ENCODE measurements at places on chromosomes 4 and X.

DNA sequence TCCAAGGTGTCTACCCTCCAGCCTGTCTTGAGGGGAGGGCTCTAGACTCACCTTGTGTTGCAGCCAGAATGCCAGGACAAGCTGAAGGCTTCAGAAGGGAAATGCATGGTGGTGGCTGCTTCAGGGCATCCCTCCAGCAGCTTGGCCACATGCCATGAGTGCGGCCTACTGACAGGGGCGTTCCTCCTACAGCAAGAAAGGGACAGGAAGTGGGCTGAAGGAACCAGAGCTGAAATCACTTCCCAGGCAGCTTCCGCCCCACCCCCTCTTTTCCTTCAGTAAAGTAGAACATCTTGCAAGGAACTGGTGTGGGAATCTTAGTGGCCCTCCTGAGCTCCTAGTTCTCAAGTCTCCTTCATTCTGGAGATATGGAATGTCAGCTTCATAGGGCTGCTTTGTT, 167.5 kb upstream of the DGKK start:
- DNase-seq, result no peak

- no peak for DNase-seq
These were observed 311.5 kb downstream of the TENM3 start for GRCh38 chr4:182554736-182555135.

GRCh38 chr4:138510053-138510452, 267.9 kb upstream of the SLC7A11 start:
- DNase-seq, result no peak

DNA sequence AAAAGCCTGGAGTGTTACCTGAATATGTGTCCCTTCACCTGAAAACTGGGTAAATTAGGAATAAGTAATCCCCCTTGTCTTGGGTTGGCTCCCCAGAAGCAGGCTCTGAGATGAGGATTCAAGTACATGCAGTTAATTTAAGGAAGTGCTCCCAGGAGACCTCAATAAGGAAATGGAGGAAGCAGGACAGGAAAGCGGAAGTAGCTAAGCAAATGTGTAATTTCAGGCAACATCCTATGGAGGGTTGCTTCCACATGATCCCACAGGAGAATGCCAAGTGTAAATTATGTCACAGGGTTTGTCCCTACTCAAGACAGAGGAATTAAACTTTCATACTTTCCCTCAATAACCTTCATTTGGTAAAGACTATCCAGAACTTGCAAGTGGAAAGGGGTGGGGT, 48.1 kb upstream of the ARHGEF6 start:
- no peak for DNase-seq

DNA sequence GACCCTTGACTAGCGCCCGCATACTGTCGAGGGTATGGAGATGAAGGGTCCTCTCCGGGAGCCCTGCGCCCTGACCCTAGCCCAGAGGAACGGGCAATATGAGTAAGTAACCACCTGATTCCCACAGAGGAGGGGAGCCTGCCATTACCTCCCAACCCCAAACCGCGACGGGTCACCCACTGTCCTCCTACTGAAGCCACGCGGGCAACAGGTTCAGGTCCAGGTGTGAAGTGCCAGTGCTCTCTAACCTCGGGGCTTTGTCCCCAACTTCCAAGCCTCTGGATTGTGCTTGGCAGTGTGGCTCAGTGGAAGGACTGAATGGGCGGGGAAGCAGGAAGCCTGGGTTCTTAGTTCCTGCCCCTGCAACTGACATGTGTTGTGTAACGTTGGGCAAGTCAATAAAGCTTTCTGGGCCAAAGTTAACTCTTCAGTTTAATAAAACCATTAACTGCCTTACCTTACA, 694 bp downstream of the OCRL start:
- DNase-seq, result no peak

- DNase-seq, result no peak
These were observed 22.6 kb downstream of the SNCA start for GRCh38 chr4:89814362-89814761.

GRCh38 chrX:113962343-113962742, 621.5 kb upstream of the HTR2C start:
- no peak for DNase-seq

- no peak for DNase-seq
These were observed 13.3 kb downstream of the STARD8 start for GRCh38 chrX:68660746-68661145.

DNA sequence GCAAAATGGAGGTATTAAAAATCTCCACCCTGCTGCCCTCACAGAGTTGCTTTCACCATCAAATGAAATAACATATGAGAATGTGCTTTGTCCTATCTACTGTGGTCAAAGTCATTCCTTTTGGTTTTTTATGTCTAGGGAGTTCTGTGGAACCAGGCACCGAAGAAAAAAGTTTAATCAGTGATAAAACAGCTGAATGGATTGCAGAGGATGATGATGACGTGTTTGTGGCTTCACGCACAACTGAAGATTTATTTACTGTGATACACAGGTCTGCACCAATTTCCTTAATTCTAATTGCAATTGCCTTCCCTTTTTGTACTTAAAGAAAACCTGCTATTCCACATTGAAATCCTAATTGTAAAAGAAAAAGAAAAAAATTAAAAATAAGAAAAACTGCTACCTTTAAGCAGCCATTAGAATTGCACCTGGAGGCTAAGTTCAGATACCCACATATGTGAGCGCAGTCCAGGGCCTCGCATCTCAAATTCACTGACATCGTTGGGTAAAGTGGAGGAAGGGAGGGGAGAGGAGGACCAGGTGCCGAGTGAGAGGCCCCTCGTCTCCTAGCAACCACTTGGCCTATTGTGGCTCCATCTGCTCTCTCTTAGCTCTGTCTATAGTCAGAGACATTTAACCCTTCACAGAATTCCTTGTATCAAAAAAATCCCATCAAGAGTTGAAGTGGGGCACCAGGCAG, 10.5 kb upstream of the RTL5 start:
- no peak for DNase-seq

- no peak for DNase-seq
These were observed 78.3 kb upstream of the UNC5C start for GRCh38 chr4:95627024-95627605.

DNA sequence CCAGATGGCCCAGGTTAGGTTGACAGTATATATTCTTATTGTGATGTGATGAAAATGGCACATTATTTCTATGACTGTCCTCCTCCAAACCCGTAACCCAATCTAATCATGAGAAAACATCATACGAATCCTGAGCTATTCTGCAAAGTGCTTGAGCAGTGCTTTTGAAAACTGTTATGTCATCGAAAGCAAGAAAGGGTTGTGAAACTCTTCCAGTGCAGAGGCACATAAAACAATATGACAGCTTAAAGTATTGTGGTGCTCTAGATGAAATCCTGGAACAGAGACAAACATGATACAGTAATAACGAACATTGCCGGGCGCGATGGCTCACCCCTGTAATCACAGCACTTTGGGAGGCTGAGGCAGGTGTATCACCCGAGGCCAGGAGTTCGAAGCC, 1648.0 kb downstream of the STIM2 start:
- no peak for DNase-seq

DNA sequence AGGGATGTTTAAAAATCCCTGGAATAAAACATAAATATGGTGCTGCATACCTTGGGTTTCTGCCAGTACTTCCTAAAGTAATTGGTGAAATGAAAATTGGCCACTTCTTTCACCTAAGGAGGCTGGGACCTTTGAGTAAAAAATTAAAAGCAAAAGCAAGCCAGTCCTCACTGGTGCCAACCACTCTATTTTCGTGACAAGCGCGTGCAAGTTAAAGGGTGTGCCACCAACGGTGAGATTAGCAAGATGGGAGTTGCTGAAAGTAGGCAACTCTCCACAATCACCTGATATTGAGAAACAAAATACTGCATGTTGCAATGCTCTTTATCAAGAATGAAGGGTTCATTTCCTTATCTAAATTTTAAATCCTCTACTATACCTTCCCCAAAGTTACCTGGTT, 19.7 kb upstream of the RTL9 start:
- no peak for DNase-seq

- DNase-seq, result no peak
These were observed 180.7 kb upstream of the PGRMC2 start for GRCh38 chr4:128468123-128468989.

- no peak for DNase-seq
These were observed 69.7 kb downstream of the PDGFC start for GRCh38 chr4:156901871-156902270.

GRCh38 chr4:34723605-34724004, 1520.7 kb downstream of the ARAP2 start:
- no peak for DNase-seq

- DNase-seq, result no peak
These were observed 84.4 kb upstream of the STK26 start for GRCh38 chrX:131938749-131939148.

DNA sequence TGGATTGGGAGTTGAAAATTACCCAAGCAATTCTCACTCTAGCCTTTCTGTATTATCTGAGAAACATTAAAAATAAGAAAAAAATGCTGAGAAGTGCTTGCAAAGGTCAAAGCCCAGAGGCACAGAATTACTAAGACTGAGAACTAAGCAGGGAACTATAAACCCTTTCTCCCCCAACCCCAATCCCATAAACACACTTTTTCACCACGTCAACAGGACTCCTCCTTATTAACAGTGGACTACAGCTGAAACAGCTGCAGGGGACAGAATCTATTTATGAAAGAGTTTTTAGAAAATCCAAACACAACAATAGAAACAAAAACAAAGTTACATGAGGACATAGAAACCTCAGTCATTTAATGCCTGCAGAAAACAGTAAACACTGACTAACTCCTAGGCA, 984.1 kb downstream of the TRAM1L1 start:
- DNase-seq, result no peak

- DNase-seq, result no peak
These were observed 118.3 kb upstream of the PDE5A start for GRCh38 chr4:119746951-119747350.

- DNase-seq, result no peak
These were observed 10.4 kb downstream of the SLC10A7 start for GRCh38 chr4:146511381-146511780.

DNA sequence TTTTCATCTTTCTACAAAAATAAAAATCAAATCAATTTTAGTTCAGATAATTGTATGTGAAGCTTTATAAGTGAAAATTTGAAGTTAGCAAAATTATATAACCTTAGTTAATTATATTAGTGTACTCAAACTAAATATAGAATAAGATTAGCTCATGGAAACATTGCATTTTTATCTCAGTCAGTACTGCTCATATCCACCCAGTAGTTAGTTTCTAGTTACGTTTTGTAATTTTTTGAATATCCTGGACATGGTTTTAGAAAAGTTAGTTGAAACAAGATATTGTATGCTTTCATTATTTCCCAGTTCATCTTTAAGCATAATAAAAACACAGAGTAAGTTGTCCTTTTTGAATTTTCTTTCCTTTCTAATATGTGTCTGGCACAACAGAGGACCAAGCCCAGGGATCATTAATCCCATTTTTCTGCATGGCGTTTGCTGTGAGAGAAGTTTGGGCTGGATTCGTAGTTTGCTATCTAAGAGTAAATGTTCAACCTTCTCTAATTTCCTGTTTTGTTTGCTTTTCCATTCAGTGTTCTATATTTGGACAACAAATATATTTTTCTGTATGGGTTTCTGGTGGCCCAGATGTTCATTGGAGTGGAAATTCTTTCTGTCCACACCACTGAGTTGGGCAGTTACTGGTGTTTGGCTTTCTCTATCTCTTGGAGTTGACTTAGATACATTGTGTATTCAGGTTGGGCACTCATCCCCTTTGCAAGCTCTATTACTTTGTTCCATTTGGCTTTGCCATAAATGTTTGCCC, 12.1 kb downstream of the TBL1X start:
- no peak for DNase-seq

DNA sequence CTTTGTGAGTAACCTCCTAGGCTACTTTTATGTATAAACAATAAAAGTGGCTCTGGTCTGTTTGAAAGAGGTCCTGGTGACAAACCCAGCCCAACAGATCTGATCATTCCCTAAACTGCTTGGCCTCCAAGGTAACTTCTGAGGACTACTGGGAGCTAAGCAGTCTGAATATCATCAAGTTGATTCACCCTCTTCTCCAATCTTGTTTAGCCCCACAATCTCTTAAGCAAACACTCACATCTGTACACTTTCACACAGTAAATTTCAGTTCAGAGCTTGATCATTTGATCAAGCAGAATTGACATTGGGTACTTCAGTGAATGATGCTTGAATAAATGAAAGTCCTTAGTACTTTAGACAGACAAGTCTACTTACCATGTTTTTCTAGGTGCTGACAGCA, 74.7 kb downstream of the HCCS start:
- DNase-seq, result no peak

DNA sequence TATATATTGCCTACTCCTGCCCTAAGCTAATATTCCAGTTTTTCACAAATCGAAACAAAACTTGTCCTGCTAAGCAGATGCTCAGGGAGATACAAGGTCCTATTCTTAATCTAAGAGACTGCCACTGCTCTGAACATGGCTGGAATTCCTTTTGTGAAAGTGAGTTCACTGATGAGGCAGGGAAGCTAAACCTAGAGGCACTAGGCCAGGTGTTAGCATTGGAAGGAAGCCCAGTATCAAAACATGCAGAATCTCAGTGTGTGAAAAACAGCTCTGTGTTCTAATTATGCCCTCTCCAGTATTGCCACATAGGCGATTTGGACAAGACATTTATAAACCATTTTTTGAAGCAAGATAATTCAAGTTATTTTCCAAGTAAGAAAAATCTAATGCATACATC, 47.6 kb downstream of the ABCG2 start:
- DNase-seq, result no peak

GRCh38 chr4:140603286-140603685, 34.5 kb upstream of the UCP1 start:
- DNase-seq, result no peak

- DNase-seq, result no peak
These were observed 11.7 kb upstream of the STATH start for GRCh38 chr4:69984030-69984443.

- no peak for DNase-seq
These were observed 129.6 kb upstream of the QRFPR start for GRCh38 chr4:121510341-121510874.

DNA sequence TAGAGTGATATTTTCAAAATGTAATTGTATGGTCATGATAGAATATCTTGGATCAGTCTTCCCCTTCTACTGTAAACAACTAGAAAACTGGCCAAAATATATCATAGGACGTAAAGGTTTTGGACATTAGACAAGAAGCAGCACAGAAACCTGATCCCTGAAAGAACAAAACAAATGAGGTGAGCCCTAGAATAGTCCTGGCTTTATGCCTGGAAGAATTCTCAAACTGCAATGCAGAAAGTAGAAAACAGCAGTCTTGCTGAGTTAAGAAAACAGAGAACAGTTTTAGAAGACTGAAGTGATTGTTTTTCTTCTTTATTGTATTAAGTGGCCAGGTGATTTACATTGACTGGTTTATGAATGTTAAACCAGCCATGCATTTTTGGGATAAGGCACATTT, 19.5 kb downstream of the NSUN7 start:
- no peak for DNase-seq

Measured in stimulated activated CD4-positive, alpha-beta T cell treated with anti-CD3 and anti-CD28 coated beads, Interleukin-1b, Interleukin-23, amount 100 ng/mL, for 4 hours (primary cell).